Muscle of leg (tissue), 16 donors: ENCODE measurements at places on chromosomes 6 and 20.

- peak; percentile 12 for DNase-seq
Observed at GRCh38 chr6:108441141-108441540, 119.6 kb upstream of the FOXO3 start.

DNA sequence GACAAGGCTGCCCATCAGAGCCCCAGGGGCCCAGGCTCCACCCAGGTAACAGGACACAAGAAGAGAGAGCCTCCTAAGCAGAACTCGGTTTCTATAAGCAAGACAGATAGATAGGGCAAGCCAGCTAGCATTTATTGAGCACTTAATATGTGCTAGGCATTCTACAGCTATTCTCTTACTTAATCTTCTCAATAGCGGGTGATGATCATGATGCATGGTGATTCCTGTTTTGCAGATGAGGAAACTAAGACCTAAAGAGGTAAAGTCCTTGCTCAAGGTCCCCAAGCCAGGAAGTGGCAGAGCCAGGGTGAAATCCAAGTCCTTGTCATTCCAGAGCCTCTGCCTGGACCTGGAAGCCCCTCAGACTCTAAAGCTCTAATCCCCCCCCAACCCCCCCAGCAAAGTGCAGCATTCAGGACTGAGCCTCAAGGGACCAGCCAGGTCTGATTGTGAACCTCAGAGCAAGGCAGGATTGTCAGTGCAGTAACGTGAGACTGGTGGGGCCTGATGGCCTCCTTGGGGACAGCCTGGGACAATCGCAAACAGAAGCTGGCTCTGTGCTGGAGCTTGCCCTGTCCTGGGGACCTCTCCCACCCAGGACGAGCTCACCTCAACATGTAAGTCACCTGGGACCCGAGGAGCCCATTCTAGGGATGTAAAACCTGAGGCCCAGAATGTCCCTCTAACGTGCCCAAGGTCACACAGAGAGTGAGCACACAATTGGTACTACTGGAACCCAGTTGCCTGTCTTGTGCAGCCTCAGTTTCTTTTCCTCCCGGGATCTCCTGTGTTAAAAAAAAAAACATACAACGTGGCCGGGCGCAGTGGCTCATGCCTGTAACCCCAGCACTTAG is 48.4 kb upstream of the PTGIS start:
- no peak for DNase-seq

DNA sequence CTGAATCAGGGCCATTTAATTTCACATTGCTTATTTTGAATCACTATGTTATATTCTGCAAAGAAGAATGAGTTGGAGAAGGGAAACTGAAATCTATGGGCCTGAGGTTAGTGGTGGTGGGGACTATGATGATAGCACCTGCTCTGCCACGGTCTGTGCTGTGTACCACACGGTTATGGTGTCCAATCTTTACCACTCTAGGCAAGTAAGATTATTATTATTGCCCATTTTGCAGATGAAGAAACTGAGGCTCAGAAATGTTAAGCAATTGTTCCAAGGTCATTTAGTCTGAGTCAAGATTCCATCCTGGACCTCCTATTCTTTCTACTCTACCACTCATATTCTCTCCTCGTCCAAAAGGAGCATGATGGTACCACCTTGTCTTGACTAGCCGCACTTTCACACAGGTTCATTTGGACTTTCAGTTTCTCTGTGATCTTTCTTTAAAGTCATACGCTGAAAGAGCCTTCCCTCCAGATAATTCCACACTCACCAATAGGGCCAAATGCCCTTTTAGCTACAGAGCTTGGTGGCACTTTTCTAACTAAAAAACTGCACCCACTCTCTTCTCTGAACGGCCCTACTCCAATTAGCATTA is 56.2 kb downstream of the GFOD1 start:
- DNase-seq: no peak

- no peak for DNase-seq
Observed at GRCh38 chr20:20366876-20367574, 879 bp upstream of the INSM1 start.

DNA sequence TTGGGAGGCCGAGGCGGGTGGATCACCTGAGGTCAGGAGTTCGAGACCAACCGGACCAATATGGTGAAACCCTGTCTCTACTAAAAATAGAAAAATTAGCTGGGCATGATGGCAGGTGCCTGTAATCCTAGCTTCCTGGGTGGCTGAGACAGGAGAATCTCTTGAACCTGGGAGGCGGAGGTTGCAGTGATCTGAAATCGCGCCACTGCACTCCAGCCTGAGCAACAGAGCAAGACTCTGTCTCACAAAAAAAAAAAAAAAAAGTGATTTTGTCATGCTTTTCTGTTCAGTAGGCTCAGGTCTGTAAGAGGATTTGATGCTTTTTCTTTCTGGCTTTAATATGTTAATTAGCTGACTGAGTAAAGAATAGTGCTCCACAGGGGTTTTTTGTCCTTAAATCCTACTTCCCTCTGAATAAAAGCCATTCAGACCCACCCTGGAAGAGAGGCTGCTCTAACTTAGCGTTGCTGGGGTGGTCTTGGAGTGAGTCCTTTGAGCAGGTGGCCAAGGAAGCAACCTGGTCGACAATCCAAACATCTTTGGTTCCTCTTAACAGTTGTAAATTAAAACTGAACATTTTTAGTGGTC is 19.0 kb downstream of the MCM8 start:
- DNase-seq: no peak

GRCh38 chr6:111709615-111710398 is 104.1 kb upstream of the TRAF3IP2 start:
- DNase-seq: peak; percentile 96

- peak; percentile 48 for DNase-seq
Observed at GRCh38 chr6:25717866-25718740, 36.4 kb upstream of the SLC17A4 start.

GRCh38 chr6:112180095-112180820 is 74.1 kb downstream of the LAMA4 start:
- peak; percentile 91 for DNase-seq

- DNase-seq: peak; percentile 11
Observed at GRCh38 chr6:71197780-71198179, 90.8 kb upstream of the OGFRL1 start.

DNA sequence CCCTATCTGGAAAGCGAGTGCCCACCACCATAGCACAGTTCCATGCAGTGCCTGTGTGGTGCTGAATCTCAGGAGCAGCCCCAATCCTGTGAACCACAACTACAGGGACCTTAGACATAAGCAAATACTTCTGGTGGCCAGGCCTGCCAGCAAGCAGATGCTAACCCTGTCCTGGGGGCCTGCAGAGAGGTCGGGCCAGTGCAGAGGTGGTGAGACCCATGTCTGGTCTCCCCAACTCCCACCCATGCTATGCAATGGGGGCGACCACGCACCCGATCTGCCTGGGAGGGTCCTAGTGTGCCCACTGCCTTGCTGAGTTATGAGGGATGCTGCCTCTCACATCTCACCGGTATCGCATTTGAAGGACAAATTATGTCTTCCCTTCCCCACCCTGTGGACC is 151.6 kb upstream of the ZNF337 start:
- DNase-seq: no peak

DNA sequence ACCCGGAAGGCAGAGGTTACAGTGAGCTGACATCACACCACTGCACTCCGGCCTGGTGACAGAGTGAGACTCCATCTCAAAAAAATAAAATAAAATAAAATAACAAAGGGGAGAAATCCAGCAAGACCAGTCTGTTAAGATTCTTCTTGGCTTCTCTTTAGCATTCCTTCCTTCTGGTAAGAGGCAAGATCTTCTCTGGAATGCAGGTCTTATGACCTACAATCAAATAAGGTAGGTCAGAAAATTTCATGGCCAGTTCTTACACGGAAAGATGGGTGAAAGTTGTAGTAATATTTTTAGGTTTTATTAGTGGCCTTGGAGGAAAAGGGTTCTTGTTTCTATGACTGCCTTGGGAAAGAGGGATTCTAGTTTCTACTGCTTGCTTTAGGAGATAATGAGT is 180.9 kb downstream of the FUT9 start:
- DNase-seq: no peak

DNA sequence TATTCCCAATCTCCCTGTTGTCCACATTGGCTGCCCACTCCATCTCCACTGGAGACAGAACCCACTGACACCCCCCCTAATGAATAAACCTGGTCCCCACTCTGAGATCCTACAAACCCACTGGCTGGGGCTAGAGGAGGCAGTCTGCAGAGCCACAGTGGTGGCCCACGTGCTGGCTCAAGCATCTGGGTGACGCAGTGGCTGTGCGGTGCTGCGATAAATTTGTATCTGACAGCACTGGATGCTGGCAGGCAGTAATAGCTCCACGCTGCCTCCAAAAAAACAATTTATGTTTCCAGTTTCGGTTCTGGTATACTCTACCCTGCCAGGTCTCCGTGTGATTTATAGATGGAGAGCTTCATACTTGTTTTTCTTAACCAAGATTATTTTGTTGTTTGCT is 87.1 kb upstream of the SYNDIG1 start:
- DNase-seq: no peak

DNA sequence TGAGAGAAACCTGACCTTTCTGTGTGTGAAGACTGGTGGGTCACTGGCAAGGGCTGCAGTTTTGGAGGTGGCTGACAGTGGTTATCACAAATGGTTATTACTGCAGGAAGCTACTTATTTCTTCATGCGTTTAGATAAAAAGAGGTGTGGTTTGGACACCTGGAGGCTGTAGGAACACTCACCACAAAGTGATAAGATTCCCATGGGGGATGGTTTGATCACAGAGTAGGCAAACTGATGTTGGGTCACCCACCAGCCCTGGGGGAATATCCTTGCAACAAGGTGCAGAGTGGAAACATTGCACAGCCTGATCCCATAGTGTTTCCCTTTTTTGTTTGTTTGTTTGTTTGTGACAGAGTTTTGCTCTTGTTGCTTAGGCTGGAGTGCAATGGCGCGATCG is 33.9 kb upstream of the RNGTT start:
- DNase-seq: no peak

- no peak for DNase-seq
Observed at GRCh38 chr6:160063771-160064413, 57.7 kb upstream of the SLC22A1 start.

GRCh38 chr20:10705801-10706459 is 32.1 kb upstream of the JAG1 start:
- no peak for DNase-seq

DNA sequence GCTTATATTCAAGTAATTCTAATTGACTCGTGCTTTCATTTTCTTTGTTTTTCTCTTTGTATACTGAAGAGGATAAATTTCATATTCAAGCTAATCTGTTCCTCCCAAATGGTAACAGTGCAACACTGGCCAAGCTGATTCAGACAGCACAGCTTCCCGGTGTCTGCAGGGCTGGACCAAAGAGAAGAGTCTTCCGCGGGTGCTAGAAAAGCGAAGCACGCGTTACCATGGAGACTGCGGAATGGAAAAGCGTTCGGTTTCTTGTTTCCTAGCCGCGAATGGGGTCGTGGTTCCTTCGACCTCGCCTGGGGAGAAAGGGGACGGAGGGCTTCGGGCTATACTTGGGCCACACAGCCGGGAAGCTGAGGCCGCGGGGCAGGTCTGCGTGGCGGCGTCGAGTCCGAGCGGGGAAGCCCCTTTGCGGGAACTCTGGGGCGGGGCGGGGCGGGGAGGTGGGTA is 6.2 kb upstream of the ZNF311 start:
- peak; percentile 92 for DNase-seq

GRCh38 chr20:48339986-48340882 is 487.6 kb downstream of the PREX1 start:
- DNase-seq: no peak

DNA sequence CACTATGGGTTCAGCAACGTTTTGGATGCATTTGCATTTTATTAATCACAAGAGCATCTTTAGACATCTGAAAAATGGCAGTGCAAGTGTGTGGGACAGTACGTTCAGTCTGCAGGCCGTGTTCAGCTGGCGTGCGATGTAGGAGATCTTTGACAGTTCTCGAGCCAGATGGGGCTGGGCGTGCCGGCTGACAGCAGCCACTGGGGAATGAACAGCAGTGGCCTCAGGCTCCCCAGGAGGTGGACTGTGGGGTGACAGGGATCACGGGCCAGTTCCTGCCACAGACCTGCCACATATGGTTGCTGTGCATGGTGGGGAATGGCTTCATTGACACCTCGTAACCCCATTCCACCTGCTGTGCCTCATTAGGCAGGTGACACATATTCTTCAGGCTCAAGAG is 16.4 kb upstream of the MLN start:
- DNase-seq: no peak

DNA sequence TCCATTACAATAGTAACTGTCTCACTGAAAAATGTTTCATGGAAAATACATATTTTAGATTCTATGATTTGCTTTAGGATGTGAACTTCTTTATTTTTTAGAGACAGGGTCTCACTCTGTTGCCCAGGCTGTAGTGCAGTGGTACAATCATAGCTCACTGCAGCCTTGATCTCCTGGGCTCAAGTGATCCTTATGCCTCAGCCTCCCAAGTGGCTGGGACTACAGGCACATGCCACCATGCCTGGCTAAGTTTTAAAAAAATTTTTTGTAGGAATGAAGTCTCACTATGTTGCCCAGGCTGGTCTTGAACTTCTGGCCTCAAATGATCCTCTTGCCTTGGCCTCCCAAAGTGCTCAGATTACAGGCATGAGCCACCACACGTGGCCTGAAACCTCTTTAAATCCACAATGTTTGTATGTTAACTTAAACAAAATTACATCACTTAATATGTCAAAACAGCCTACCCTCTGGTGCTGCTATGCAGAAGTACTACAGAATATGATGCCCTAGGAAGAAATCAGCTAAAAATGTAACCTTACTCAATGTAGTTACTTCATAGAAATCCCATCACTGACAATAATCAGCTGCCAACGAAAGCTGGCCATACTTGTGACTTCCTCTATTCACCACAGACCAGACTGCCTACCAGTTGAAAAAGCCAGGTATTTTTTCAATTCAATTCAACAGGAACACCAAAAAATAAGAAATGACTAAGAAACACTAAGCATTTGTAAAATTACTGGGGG is 17.6 kb downstream of the EEF1A1 start:
- no peak for DNase-seq

- peak; percentile 49 for DNase-seq
Observed at GRCh38 chr6:110853754-110854477, 20.7 kb upstream of the AMD1 start.

- DNase-seq: no peak
Observed at GRCh38 chr20:32737371-32738223, 5.7 kb downstream of the COMMD7 start.

DNA sequence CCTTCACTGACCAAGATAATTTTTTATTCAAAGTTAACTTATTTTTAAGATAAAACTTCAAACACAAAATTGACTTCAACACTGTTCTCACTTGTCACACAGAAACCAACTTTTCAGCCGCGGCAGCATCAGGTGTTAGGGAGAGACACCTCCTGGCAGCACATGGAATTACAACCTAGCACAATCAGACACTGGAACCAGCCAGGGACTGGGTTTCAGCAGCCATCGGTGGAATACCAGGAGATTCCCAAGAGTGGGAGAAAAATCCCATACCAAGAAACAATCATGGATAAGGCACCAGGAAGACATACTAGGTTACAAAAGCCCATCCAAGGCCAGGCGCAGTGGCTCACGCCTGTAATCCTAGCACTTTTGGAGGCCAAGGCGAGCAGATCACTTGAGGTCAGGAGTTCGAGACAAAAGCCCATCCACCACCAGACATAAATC is 70.0 kb downstream of the SNX5 start:
- DNase-seq: peak; percentile 85

- DNase-seq: peak; percentile 53
Observed at GRCh38 chr20:5608442-5609161, 141.6 kb upstream of the SHLD1 start.
